ENCODE measurements at places on chromosomes 12 and 14.

DNA sequence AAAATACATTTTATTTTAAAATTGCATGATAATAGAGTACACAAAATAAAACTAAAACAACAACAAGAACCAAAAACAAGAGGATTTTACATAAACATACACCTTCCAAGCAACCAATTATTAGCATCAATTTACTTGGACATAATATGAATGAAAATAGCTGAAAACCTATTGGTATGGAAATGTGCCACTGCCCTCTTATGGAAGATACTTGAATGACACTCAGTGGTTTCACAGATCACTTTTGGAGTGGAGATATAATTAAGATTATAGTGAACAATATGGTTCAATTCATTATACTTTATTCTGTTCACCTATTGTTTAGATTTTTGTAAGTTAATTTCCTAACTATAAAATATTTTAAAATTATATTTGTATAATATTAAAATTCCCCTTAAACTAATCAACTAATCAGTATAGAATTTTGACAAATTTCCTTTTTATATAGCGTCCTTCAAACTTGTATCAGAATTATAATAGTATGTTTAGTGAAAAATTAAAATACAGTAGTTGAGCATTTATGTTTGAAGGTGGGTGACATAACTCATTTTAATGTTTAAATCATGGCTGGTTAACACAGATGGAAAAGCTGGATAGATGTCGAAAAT, 70.1 kb downstream of the SLC6A15 start:
- no peak for DNase-seq

- peak; percentile 15 for DNase-seq
These were observed 61.0 kb downstream of the CPM start for GRCh38 chr12:68871921-68872320.

DNA sequence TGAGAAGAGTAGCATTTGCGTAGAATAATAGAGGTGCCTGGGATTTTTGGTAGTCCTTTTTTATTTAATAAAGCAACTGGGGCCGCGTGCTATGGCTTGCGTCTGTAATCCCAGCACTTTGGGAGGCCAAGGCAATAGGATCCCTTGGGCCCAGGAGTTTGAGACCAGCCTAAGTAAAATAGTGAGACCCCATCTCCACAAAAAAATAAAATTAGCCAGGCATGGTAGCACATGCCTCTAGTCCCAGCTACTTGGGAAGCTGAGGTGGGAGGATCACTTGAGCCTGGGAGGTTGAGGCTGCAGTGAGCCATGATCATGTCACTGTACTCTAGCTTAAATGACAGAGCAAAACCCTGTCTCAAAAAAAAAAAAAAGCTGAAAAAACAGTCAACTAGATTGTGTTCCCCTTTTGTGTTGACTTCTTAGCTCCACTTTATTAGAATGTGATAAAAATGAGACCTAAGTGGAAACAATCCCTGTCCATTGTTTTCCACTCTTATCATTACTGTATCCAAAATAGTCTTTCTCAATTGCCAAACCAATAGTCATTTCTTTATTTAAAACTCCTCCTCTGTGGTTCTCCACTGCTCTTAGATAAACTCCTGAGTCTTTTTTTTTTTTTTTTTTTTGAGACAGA, 7.4 kb downstream of the PRKCH start:
- DNase-seq = no peak

DNA sequence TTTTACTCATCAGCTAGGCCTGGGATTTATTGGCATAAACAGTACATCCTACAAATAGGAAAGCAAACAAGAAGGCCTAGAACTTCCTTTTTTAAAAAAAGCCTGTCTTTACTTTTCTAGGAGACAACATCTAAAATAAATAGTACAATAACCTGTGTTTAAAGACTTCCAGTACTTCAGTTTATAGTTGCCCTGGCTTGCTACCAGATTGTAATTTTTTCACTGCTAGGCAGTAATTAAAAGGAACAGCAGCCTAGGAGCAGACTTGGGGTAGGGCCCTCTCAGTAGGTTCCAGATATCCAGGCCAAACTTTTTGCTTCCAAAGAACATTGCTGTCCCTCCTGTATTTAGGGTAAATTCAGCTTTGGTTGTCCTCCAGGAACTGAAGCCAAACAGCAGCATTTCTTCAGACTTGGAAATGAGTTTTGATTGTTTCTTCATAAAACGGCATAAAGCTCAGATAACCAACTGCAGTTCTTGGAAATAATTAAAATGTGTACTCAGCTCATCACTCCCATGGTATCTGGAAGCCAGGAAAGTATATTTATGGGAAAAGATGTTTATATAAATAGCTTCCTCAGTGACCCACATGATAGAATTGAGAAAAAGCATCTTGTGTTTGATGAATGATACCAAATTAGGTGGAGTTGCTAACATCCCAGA, 61.7 kb downstream of the PPP1R36 start:
- no peak for DNase-seq

GRCh38 chr14:89624500-89625156, 207.6 kb upstream of the FOXN3 start:
- no peak for DNase-seq

- no peak for DNase-seq
These were observed 102.4 kb upstream of the C14orf180 start for GRCh38 chr14:104477117-104477623.

- DNase-seq = peak; percentile 67
These were observed 7.7 kb downstream of the ENDOU start for GRCh38 chr12:47717443-47718193.

- no peak for DNase-seq
These were observed 5.9 kb downstream of the LAG3 start for GRCh38 chr12:6778217-6778573.

GRCh38 chr12:130384234-130384633, 46.5 kb downstream of the PIWIL1 start:
- no peak for DNase-seq

- no peak for DNase-seq
These were observed 130.8 kb upstream of the FLRT2 start for GRCh38 chr14:85399186-85399585.

DNA sequence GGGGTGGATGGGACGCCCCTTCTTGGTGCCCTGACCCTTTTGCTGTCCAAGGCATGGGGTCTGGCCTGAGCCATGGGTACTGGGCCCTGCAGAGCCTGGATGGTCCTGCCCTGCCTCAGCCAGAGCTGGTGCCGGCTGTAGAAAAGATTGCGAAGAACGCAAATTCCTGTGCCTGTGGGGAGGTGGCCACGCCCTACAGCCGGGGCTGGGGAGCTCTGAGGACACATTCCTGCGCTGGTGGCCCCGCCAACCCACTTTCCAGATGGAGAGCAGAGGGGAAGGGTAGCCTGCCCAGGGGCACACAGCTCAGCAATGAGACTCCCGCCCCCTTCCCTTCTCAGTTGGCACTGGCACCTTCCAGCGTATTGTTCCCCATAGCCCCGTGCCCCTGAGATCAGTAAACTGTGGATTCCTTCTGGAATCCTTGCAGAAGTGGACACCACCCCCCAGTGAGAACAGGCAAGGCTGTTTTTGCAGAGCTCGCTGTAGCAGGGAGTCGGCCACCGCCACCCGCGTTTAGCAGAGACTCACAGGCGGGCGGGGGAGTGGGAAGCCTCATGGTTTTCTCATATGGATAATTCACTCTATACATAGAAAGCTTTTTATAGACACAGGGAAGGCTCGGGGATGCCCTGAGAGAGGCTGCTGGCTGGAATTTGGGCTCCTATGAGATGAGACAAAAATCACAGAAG, 8.6 kb downstream of the INF2 start:
- no peak for DNase-seq

DNA sequence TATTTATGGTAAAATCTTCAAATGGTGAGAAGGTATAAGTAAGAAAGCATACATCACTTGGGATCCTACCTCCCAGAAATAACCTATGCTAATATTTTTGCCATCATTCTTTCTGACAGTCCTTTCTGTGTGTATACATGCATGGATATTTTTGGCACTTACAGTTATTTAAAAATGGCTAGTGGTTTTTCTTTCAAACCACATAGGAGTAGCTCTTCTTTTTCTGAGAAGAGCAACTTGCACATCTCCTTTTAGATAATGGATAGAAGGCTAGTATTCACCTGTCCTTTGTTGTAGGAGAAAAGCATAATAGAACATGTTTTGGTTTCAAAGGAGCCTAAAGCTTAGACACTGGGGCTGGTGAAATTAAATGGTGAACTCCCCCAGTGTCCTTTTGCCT, 87.3 kb downstream of the EMP1 start:
- DNase-seq = no peak

DNA sequence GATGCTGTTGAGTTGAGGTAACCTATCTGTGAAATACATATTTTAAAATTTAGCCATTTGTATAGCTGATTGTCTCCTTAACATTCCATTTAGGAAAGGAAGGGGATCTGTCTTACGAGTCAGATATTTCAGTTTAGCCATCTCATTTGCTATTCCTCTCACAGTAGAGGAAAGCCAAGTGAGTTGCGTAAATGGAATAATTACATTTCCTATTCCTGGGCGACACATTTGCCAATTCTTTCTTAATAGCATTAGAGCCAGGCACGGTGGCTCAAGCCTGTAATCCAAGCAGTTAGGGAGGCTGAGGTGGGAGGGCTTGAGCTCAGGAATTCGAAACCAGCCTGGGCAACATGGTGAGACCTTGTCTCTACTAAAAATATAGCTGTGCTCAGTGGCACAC, 116.3 kb downstream of the TMX1 start:
- no peak for DNase-seq

DNA sequence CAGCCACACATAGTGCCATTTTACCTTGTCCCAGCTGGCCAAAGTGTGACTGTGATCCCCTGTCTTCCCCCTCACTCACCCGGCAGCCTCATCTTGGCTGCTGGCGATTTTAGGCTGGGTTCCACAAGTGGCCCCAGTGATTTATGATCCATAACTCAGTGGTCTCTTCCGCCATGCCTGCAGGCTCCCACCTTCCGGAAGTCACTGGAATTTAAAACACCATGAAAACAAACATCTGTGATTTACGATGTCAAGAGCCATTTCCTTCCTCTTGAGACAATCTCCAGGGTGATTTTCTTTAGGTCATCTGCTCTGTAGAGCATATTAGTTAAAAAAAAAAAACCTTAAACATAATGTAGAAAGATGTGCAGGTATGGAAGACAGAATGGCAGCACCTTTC, 282.3 kb downstream of the CACNA1C start:
- DNase-seq = no peak

DNA sequence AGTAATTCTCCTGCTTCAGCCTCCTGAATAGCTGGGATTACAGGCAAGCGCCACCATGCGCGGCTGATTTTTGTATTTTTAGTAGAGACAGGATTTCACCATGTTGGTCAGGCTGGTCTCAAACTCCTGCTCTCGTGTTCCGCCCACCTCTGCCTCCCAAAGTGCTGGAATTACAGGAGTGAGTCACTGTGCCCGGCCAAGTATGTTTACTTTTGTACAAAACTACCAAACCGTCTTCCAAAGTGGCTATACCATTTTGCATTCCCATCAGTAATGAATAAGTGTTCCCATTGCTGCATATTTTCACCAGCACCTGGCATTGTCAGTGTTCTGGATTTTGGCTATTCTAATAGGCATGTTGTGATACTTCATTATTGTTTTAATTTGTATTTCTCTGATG, 8.4 kb upstream of the KRT6A start:
- DNase-seq = no peak

- no peak for DNase-seq
These were observed 32.6 kb upstream of the DHRS7 start for GRCh38 chr14:60197629-60198303.

GRCh38 chr12:42186793-42187192, 42.1 kb upstream of the GXYLT1 start:
- DNase-seq = no peak

DNA sequence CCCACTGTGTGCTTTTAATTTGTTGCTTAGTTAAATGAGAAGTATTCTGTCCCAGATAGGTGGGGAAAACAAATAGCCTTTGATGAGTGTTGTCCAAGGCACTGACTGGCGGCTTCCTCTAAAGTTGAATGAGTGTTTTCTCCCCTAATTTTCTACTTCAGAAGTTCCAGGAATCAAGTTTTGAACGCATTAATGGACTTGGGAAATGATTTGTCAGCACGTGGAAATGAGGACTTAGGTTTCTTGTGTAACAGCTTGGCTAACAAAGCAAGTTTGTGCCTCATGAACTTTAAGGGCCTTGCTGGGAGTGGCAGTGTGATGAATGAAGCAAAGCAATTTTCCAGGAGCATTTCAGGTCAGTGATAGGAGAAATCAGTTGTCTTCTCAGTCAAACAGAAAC, 56.9 kb downstream of the LIN52 start:
- DNase-seq = no peak

GRCh38 chr12:89236748-89237383, 115.4 kb downstream of the DUSP6 start:
- DNase-seq = no peak

GRCh38 chr14:25832585-25832984, 765.2 kb downstream of the NOVA1 start:
- DNase-seq = no peak

DNA sequence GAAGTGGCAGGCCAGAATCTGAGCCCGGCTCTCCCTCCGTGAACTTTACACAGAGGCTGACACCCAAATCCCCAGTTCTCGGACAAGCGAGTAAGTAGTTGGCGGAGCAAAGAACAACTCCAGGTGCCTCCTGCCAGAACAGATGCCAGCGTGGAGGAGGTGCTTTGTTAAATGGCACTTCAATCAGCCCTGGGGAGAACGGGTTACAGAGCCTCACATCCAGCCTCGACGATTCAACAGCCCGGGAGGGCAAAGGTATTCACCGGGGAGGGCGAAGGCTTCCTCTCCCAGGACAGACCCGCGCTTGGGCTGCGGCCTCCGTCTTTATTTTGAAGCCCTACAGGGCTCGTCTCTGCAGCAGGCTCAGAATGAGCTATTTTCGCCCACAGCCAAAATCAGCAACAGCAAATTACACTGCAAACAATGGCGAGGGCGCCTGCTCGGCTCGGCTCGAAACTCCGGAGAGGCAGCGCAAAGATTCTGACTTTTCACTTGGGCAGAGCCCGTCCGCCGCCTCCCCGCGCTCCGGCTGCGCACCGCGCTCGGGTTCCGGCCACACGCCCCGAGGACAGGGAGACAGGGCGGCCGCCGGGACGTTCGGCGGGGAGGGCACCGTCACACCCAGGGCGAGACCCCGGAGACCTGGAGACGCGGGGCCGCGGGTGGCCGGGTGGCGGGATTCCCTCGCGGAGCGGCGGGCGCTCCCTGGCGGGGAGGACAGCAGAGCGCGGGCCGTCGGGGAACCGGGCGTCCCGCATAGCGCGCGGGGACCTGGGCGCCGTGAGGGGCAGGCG, 811 bp downstream of the TMCC3 start:
- DNase-seq = peak; percentile 53

GRCh38 chr12:14026537-14026936, 45.1 kb upstream of the GRIN2B start:
- no peak for DNase-seq

DNA sequence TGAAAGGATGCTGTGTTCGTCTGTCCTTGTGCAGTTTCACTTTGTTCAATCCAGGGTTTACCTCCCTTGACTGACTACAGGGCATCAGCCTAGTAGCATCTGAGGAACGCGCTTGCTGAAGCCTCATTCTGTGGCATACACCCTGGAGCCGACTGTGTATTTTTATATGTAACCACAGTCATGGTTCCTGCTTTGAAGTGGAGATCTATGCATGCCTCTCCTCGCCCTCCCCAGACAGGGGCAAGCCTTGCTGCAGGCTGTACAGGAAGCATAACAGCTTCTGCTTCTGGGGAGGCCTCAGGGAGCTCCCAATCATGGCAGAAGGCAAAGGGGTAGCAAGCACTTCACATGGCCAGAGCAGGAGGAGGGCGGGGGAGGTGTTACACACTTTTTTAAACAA, 262.1 kb downstream of the BCL11B start:
- no peak for DNase-seq
